Stimulated activated CD8-positive, alpha-beta memory T cell treated with anti-CD3 and anti-CD28 coated beads, Interleukin-7, amount 100 ng/mL, for 1 hour (primary cell): ENCODE measurements at places on chromosomes 7 and 10.

DNA sequence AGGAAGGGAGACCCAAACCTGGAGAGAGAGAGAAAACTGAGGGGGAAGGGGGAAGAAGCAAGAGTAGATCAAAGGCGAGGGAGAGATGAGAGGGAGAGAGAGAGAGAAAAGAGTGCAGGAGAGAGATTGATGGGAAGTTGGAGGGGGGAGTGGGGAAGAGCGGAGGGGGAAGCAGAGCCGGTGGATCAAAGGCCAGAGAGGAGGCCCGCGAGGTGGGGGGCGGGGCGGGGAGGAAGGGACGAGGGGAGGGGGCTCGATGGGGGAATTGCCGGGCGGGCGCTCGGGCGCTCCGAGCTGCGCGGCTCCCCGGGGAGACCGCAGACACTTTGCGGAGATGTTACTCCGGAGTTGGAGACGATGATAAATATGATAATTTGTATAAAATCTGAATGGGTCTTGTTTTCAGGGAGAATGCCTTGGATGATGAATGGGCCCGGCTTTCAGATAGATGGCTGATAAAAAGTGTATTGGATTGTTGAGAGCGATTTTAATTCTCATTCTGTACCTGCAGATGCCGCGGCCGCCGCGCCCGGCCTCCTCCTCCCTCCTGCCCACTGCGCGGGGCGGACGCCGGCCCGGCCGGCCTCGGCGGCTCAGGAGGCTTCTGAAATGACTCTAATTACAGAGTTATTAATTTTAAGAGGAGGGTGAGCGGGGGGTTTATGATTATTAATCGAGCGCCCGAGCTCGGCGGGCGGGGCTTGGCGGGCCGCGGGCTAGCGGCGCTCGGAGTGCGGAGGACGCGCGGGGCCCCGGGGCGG, 21.4 kb upstream of the PAX2 start:
- DNase-seq: no peak

DNA sequence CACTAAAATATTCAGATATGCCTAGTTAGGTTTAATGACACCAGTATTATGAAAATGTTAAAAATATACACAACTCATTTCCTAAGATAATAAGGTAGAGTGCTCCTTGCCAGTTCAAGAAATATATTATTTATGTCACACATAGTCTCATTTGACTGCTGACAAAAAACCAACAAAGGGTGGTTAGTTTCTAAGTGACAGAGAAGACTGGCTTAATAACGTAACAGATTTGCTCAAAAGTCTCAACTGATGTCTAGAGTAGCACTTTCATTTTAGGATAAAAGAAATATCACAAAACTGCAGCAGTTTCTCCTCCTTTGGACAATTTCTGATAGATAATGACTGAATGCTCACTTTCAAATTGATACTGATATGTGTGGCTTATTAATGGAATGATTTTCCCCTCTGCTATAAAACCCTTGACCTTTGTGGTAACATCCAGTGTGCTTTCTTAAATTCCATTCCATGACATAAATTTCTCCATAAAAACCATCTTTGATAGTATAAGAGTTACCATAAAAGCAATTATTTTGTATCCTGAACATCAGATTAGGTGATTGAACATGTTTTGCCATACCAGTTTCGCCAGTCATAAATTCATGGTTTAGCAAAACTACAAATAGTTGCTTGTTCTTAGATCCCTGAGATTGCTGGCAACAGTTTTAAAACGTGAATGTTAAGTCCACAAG, 94.2 kb downstream of the NRBF2 start:
- DNase-seq: no peak

DNA sequence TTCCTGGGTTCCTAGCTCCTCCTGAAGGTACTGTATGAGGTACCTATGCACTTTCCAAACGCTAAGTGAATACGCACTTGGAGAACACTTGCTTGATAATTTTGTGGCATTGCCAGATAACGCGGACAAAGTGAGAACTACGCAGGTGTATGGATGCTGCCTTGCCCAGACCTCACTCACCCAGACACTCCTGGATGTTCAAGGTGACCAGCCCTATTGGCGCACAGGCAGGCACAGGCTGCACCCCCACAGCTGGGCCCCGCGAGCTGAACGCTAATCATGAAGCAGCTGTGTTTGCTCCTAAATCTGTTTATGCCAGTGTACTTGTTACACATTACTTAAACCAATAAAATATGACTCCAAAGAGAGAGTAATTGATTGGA, 27.3 kb downstream of the DIP2C start:
- DNase-seq: no peak

DNA sequence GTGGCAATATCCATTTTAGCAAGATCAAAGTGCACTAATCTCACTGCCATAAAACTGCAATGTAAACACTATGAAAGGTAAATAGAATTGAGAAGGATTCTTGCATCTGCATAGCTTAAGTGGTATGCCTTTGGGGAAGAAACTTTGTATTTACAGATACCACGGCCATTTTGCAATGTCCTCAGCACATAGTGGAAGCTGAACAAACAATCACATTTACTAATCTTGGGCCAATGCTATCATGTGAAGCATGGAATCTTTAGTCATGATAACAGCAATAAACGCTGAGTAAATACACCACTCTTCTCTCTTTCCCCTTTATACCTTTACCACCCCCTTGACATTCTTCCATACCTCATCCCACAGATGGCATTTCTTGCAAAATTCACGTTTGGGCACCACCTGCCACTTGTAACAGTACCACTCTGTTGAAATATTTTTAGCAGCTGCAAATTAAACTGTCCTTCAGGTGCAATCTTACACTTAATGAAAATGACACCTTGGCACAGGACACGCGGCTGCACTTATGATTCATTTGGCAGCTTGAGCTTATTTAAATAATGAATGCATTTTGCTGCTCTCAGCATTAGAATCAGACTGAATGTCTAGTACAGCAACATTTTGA, 171.8 kb downstream of the SEMA3A start:
- no peak for DNase-seq

GRCh38 chr10:61662794-61663259, at the start of gene CABCOCO1:
CABCOCO1 (plus strand) TSS chr10:61662929; CDS start chr10:61662973, 44 bp downstream.
- DNase-seq: no peak

- DNase-seq: no peak
These were observed 4.9 kb downstream of the MAT1A start for GRCh38 chr10:80284522-80284921.
